ENCODE measurements at places on chromosomes 3 and 15. TPM values are rescaled to one million over a fixed set of nuclear protein-coding genes. Genes with fewer than 3 reads are reported as not detected.

- no peak for DNase-seq
Measured at GRCh38 chr3:5317557-5317956, 130.1 kb downstream of the EDEM1 start.

DNA sequence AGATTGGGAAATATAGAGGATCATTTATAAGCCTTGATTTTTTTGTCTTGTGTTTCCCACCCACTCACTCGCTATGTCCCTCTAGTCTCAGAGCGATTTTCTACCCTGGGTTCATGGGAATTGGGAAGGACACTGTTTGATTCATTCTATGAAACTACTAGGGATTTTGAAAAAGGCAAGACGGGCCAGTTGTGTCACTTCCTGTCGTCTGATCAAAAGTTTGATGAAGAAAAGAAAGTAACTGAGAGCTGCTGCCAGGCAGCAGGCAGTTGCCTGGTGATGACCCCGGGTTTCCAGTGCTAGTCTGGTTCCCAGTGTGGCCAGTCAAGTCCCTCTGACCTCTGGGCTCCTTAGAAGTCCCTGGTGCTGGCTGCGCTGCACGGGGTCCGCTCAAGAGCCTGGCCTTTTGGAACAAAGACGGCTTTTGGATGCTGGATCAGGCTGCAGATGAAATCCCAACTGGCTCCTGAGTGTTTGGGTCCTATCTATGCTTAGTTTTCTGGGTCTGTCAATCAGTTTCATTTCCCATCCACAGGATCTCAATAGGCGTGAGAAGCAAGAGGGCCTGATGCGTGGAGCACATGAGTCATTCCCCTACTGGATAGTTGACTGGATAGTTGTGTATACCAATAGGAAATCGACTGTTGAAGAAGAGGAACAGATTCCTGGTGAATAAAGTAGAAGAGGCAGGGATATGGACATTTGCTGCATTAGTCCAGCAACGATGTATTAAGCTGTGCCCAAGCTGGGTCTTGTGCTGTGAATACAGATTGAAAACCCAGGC lies 89.7 kb downstream of the EEFSEC start:
- no peak for DNase-seq

Gene CYP8B1
- 0.09 TPM for polyA plus RNA-seq

Gene TMEM158
- 0.87 TPM for polyA plus RNA-seq

DNA sequence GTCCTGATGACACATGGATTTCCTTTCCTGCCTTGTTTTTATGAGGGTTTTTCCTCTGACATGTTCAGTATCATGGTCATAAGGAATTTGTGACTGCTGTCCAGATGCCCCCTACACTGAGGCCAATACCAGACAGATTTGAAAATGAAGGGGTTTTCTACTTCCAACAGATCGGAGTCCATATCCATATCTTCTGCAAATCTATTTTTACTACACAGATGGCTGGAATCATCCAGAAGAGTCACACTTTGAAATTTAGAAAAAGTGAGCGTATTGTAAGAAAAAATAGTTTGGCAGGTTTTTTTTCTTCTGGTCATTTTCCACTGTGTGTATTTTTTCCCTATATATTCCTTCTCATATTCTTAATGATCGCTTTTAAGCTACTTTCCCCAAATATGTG lies 197.5 kb upstream of the LRRC3B start:
- DNase-seq: no peak

- DNase-seq: no peak
Measured at GRCh38 chr3:129467932-129468331, 27.9 kb downstream of the IFT122 start.

Measured in forelimb muscle (tissue), 1 donor.